Cardiac septum (tissue), 1 donor: ENCODE measurements at places on chromosomes 11 and 22.

- DNase-seq = no peak
Observed at GRCh38 chr11:112085822-112086421, 634 bp downstream of the TIMM8B start.

DNA sequence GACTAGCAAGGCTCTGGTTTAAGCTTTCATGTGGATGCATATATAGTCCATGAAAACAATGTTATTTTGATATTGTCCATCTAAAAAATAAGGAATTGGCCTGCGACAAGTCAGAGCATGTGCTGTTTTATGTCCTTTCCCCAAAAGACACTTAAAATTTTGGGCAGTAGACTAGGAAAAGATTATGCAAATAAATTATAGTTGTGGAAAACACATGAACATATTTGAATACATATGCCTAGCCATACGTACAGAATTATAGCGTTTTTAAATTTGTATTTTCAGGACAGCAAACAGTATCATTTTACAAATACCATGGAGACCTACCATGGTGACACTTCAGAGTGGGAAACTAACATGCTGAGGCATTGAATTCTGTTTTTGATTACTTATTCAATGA is 113.8 kb upstream of the SLC5A12 start:
- no peak for DNase-seq

- peak; percentile 46 for DNase-seq
Observed at GRCh38 chr11:8260202-8260966, 3.3 kb downstream of the LMO1 start.

DNA sequence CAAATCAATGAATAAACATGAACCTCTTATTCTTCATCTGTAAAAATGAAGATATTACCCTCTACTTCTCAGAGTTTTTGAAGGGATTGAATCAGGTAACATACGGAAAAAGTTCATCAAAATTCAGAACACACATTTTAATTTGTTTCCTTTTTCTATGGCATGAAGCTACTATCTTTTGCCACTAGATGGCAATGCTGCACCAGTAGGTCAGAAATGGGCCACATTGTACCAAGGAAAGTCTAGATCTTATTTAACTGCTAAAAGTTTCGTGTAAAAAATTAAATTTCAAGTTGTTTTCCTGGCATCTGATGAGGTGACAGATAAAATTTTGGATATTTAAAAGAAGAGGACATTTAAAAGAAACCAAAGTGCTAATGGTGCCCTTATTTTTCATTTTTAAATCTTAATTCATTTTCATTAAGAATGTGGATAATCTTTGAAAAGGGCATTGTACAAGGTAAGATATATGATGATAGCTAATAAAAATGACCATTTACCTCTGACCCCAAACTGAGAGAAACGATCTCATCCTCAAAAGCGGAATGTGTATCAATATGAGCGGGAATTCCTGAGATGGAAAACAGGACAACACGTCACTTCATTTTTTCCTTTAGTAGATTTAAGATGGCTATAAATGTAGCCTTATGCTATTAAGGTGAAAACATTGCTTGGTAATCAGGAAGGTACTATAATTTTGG is 16.1 kb downstream of the ALKBH8 start:
- DNase-seq = no peak

DNA sequence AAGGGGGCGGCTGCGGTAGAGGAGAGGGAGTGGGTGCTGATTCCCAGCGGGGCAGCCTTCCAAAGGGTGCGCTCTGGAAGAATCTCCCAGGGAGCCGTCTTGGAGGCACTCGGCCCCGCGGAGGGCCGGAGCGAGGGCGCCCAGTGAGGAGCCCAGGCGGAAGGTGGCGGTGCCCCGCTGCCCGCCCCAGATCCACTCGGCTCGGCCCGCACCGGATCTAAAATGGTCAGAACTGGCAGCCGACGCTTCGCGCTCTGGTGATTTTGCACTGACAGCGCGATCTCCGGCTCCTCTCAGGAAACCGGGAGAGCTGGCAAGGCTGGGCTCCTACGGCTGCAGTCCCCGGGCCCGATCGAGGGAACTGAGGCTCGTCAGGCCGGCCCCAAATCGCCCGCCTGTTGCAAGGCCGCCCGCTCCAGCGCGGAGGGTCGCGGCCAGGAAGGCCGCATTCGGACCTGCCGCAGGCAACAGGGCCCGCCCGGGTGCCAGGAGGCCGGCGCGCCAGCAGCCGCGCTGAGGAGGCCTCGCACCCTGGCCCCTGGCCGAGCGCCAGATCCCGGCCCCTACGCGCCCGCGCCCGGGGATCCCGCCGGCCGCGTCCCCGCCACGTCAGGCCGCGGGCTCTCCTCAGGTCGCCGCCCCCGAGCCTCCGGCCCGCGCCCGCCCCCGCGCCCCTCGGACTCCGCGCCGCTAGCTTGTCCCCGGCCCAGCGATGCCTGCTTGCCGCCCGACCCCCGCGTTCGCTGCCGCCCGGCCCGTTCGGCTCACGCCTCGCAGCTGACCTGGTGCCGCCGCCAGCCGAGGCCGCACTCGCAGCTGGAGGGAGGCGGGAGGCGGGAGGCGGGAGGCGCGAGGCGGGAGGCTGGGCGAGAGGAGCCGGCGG is at the start of gene KLHL22:
Gene KLHL22, minus strand, starts transcription at position 818 of the 883 bp plus-strand sequence. CDS start 6,584 bp downstream, outside the sequence.
- DNase-seq = peak; percentile 81

- DNase-seq = no peak
Observed at GRCh38 chr11:16793511-16793910, 55.1 kb downstream of the C11orf58 start.

DNA sequence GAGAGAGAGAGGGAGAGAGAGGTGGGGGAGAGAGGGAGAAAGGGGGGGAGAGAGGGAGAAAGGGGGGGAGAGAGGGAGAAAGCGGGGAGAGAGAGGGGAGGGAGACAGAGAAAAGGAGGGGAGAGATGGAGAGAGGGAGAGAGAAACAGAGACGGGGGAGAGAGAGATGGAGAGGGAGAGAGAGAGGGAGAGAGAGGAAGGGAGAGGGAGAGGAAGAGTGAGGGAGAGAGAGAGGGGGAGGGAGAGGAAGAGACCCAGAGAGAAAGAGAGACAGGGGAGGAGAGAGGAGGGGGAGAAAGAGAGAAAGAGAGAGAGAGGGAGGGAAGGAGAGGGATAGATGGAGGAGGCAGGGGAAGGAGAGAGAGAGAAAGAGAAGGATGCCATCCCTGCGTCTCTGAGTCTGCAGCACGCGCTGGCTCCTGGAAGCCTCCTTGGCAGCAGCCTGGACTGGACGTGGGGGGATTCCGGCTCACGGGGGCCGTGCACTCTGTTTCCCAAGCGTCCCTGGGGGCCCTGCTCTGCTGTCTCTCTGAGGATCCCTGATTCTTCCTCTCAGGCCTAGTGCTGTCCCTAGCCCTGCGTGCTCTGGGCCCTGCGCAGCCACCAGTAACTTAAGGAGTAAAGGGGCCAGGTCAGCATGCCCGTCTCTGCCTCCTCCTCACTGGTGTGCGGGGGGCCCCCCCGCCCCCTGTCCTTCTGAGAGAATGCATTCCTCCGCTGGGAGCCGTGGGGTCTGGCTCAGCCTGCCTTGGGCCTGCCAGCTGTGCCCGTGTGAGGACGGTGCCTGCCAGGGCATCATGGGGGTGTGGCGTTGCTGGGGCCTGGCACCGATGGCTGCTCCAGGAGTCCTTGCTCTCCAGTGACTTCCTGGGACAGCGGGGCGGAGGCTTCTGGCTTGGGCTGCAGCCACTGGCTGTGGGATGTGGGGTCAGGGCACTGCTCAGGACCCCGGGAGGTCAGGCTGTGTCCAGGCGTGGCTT is 429.5 kb downstream of the TBC1D22A start:
- DNase-seq = peak; percentile 74

- DNase-seq = no peak
Observed at GRCh38 chr22:21564411-21564810, 3.1 kb upstream of the UBE2L3 start.

- no peak for DNase-seq
Observed at GRCh38 chr11:12999597-12999996, 9.5 kb upstream of the RASSF10 start.

- no peak for DNase-seq
Observed at GRCh38 chr22:20196094-20196842, 45.4 kb upstream of the CCDC188 start.

DNA sequence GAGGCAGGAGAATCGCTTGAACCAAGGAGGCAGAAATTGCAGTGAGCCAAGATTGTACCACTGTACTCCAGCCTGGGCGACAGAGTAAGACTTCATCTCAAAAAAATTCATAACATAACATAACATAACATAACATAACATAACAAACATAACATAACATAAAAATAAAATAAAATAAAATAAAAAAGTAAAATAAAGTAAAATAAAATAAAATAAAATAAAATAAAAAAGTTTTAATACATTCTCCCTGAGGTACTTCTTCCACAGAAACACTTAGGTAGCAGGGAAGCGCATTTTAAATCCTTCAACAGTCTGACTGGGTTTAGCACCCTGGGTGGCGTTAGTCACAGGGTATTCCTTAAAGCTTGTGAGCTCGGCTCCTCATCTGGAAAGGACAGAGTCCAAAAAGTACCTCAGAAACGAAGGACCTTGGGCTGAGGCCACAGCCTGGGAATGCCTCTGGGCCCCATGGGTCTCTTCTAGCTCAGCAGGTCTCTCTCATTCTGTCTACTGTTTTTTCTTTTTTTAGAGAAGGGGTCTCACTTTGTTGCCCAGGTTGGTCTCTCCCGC is 41.7 kb downstream of the MICAL3 start:
- DNase-seq = no peak

DNA sequence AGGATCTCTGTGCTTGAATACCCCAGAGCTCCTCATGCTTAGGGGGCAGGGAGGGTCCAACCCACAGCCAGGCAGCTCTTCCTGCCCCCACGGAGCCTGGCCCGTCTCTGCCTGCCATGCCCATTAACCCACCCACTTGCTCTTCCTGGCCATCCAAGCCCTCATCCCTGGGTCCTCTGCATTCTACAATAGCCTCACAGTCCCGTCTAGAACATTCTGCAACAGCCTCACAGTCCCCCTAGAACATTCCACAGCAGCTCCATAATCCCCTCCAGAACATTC is 15.1 kb downstream of the TSPAN32 start:
- DNase-seq = no peak

- no peak for DNase-seq
Observed at GRCh38 chr11:12806113-12806512, 131.9 kb downstream of the TEAD1 start.

GRCh38 chr11:111445586-111445985 is 66.5 kb upstream of the POU2AF1 start:
- DNase-seq = no peak

- DNase-seq = no peak
Observed at GRCh38 chr11:122163053-122163819, 47.2 kb upstream of the BLID start.

- DNase-seq = no peak
Observed at GRCh38 chr11:90635151-90635550, 412.3 kb upstream of the CHORDC1 start.

DNA sequence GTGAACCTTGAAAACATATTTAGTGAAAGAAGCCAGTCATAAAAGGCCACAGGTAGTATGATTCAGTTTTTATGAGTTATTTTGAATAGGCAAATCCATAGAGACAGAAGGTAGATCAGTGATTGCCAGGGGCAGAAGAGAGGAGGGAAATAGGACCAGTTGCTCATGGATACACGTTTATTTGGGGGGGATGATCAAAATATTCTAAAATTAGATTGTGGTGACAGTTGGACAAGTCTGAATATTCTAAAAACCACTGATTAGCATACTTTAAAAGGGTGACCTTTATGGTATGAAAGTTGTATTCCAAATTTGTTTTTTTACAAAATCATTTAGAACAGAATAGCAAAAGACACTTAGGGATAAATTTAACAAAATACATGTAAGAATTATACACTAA is 28.6 kb downstream of the QSER1 start:
- DNase-seq = no peak

- DNase-seq = no peak
Observed at GRCh38 chr11:9228091-9228490, 37.1 kb downstream of the DENND5A start.

DNA sequence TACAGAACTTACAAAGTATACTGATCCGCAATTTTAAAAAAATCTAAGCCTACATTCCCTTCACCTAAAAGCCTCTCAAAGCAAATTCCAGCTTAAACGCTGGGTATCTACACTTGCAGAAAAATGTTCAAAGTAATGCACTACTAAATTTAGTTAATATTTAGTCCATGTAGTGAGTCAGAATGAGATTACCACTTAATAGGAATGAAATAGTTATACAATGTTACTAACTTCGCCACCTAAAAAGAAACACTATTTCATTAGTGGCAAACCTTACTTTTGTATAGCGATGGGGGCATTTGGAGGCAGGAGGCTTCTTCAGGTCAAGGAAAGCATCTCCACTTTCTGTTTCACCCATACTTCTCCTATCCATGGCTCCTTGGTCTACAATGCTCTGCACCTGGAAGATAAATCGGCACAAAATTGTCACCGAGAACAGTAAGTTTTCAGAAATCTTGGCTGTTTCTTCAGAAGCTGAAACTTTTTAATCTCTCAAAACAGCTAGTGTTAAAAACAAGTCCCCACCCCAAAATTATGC is 1.2 kb downstream of the EIF4ENIF1 start:
- DNase-seq = no peak

GRCh38 chr22:39935612-39936011 is 24.6 kb upstream of the TMA7B start:
- DNase-seq = no peak

- no peak for DNase-seq
Observed at GRCh38 chr11:14417617-14418374, 58.8 kb upstream of the RRAS2 start.

GRCh38 chr11:59756558-59756840 is 1.3 kb downstream of the STX3 start:
- DNase-seq = no peak

DNA sequence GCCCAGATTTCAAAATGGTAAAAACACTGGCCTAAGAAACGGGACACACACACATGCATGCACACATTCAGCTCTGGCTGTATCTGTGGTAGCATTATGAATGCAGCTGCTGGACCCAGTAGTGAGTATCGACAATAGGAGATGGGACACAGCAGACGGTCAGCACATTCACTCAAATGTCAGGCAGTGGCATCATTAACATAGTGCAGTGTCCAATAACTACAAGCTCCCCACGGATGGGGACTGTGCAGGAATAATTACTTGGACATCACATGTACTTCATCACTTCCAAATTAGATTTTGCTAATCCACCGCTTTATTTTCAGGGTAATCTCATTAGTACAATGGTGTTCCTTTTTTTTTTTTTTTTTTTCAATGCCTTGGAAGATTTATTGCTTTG is 109.5 kb downstream of the FANCF start:
- DNase-seq = no peak

GRCh38 chr11:115049796-115050195 is 371.5 kb downstream of the NXPE2 start:
- DNase-seq = no peak

GRCh38 chr11:78237293-78238046 is 48.8 kb downstream of the USP35 start:
- no peak for DNase-seq

DNA sequence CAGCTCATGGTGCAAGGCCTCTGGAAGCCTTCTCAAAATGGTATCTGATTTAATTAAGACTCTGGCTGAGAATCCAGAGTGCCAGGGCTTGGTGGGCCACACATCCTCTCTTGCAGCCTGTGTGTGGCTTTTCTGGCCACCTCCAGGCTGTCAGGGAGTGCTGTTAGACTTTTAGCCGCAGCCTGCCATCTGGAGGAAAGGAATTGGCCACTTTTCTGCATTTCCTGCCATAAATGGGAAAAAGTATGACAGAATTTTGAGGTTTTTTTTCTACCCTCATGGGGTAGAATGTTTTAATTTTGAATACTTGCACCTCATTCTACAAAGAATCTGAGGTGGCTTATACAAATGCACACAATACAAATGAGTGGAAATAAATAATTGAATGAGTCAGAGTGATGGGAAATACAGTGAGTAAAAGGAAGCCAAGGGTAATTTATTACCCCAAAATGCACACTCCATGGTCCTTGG is 218.4 kb downstream of the ADAMTS15 start:
- no peak for DNase-seq
